ENCODE measurements at places on chromosomes 13 and 19.
A peak's percentile ranks its signal among the peaks of the same experiment; 100 is the strongest.

- no peak for DNase-seq
These were observed 29.8 kb downstream of the ARHGAP35 start for GRCh38 chr19:46890423-46891170.

DNA sequence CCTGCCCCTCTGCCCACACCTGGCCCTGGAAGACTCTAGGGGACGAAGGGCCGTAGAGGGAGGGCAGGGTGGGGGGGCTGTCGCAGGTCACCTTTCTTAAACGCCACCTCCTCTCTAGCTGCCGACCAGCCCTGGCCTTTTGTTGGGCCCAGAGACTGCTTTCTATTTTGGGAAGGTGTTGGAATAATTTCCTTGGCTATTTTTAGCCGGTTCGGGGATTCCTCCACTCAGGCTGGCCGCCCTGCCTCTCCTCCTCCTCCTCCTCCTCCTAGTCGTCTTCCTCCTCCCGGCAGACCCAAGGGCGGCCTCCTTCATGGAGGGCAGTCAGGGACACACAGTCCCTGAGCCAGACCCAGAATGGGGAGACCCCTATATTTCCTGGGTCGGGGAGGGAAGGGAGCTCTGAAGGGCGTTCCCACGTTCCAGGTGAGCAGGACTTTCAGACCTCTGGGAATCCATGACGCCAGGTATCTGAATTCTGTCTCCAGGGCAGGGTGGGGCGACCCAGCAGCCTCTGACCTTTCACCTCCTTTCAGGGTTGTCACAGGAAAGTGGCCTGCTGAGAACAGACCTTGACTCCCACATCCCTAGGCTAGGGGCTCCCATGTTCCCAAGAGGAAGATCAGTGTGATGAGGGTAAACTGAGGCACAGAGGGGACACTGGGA lies 19.9 kb downstream of the GADD45B start:
- no peak for DNase-seq

DNA sequence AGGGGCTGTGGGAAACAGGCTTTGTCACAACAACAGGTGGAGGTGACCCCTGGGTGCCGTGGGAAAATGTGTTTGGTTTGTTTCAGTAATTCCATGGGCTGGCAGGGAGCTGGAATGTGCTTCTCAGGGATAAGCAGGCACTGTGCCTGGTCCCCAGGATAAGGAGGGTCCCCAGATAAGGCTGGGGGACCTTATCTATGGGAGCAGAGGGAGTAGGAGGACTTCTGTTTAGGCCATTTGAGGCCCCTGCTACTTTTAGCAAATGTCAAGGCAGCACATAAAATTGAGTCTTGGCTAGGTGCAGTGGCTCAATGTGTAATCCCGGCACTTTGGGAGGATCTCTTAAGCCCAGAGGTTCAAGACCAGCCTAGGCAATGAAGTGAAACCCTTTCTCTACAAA lies 59.5 kb downstream of the KCNC3 start:
- DNase-seq = no peak

DNA sequence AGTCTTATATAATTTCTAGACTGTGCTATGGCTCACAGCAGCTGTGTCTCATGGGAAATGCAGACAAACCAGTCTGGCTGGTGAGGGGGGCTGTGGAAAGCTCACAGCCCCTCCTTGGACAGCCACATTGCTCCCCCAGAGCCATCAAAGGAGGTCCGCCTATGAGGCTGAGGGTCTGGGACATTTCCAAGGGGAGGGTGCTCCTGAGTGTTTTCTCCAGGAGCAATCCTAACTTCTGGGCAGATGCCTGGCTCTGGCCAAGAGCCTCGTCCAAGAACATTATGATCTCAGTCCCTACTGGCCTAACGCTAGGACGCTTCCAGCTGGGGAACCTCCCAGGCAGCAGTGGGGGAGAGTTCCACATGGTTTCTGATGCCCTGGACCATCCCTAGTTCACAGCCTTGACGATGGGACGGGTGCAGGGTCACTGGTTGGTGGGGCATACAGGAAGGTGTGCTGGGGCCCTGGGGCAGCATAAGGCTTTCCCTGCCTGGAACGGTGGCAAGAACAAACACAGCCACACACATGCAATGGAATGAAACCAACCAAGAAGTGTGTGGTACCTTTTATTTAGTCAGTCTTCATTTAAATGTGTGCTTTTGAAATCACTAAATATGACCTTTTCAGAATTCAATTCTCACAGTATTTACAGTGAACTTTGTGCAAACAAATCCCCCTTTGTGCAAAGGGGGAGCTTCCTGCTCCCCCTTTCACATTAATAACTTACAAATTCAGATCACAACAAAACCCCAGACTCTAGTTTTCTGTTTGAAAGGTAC lies 60.6 kb downstream of the CDADC1 start:
- no peak for DNase-seq

GRCh38 chr19:49058562-49058961 lies 1.0 kb upstream of the CGB7 start:
- DNase-seq = no peak

GRCh38 chr19:43636121-43636683 lies 3.4 kb downstream of the CADM4 start:
- DNase-seq = no peak

DNA sequence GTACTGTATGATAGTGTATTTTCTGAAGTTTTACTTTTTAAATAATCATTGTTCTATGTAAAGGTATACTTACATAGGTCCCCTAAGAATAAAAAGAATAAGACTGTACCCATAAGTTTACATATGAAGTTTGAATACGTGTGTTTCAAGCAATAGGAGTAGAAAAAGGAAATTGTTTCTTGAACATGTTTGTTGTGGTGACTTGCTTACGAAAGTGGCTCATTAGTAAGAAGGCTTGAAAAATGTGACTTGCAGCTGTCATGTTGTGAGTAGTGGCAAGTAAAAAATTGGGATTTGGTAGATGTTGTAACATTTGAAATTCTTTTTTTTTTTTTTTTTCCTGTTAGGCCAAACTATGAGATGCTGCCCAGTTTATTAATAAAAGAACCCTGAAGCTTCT lies 203.3 kb downstream of the LMO7 start:
- DNase-seq = no peak

DNA sequence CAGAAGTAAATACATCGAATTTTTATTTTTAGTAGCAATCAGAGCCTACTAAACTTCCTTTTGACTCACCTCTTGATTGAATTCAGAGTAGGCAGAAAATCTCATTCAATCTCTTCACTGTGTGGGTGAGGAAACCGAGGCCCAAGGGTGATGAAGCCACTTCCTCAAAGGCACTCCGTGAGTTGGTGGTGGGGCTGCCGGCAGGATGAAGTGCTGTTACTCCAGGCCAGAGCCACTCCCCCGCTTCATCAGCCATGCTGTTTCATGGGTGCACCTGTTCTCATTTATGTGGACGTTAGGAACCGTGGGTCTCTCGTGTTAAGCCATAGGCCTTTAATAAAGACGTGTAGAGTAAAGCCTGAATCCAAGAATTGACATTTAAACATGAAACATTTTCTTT lies 13.2 kb downstream of the ING1 start:
- DNase-seq = peak; percentile 32

GRCh38 chr19:1189419-1189818 lies 15.4 kb upstream of the SBNO2 start:
- peak; percentile 38 for DNase-seq

- no peak for DNase-seq
These were observed 123.5 kb downstream of the CRYL1 start for GRCh38 chr13:20401931-20402856.

GRCh38 chr13:41939398-41939797 lies 21.5 kb downstream of the VWA8 start:
- DNase-seq = no peak

DNA sequence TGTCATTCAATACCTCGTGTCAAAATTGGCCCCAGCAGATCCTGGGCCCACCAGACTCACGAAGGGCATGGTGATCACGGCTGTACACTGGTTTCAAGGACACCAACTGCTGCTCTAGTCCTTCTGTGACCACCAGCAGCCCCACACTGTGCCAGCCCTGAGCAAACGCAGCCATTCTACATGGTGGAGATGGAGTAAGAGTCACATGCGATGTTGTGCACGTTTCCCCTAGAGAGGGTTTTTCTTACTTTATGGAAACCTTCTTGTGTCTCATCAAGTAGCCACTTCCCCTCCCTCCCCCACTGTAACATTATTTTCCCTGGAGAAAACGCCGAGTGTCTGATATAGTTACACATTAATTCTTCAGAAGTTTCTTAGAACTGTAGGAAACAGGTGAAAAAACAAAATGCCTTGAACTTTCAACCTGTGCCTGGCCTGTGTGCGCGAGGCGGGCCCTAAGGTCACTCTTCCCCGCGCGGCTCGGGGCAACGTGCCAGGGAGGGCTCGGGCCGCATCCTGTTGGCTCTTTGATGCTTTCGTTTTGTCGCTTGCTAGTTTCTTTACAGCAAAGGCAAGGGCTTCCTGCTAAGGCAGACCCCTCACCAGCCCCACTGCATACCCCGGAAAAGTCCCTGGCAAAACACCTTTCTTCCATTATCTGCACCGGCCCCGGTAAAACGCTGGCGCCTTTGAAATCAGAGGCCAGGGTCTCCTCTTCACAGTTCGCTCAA lies 44.6 kb downstream of the GGACT start:
- DNase-seq = no peak

DNA sequence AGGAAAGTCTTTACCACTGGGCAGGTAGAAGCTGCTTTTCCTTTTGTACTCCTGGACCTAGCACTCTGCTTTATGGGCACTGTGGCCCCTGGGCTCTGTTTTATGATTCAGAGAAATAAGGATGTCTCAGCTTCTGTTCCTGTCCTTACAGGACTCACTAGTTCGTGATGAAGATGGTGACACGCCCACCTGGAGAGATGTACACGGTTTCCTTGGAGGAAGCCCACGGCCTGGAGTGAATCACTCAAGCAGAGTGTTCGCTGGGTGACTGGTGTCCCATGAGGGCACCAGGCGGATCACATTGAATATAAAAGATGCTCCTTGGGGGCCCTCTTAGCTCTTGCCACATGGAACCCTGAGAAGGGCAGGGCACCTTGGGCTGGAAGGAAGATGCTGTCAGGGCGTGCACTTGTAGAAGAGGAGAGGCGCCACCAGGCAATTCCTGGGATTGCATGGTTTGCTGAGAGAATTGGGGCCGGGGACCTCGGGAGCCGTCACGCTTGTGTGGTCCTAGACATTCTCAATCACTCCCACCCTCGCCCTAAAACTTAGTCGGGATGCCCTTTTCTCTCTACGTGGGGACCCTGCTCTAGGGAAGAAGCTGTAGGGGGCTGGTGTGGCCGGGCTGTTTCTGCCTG lies 202.6 kb downstream of the TSHZ3 start:
- no peak for DNase-seq

GRCh38 chr13:91699863-91700262 lies 301.4 kb downstream of the GPC5 start:
- no peak for DNase-seq

GRCh38 chr19:38395381-38396114 lies 7.1 kb downstream of the SPRED3 start:
- peak; percentile 30 for DNase-seq

GRCh38 chr13:26697069-26697955 lies 63.3 kb downstream of the GPR12 start:
- DNase-seq = no peak

GRCh38 chr19:51485960-51486660 lies 7.8 kb downstream of the CEACAM18 start:
- DNase-seq = no peak

DNA sequence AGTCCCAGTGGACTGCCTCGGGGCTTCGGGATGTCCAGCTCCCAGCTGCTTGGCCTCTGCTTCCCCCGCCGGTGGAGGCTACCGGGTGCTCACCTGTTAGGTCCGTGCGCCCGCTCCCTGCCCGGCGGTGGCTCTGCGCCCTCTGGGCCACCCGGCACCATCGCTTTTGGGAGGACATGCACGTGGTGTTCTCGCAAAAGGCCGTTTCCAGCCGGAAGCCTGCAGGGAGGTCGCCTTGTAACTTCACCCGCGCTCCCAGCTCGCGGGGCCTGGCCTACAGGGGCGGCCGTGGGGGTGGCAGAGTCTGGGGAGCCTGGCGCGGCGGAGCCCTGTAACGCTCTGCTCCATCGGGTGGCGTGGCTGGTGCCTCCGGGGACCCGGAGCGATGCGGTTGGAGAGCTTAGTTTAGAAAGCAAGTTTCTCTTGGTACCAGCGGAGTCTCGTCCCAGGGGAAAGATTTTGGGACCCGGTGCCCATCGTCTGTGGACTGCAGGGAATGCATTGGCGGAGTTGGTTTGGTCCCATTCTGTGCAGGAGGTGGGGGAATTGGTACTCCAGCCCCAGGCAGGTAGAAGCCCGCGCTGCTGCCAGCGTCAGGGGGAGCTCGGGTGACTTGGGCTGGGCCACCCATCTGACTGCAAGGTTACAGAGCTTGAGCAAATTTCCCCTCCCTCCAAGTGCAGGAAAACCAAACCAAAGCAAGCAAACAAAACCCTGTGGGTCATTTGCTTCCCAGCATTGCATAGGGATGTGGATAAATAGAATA lies 673 bp downstream of the SPATA13 start:
- DNase-seq = peak; percentile 11

GRCh38 chr19:56091751-56092546 lies 29.1 kb downstream of the ZNF787 start:
- no peak for DNase-seq

GRCh38 chr13:24218977-24219376 lies 58.5 kb downstream of the SPATA13 start:
- no peak for DNase-seq

DNA sequence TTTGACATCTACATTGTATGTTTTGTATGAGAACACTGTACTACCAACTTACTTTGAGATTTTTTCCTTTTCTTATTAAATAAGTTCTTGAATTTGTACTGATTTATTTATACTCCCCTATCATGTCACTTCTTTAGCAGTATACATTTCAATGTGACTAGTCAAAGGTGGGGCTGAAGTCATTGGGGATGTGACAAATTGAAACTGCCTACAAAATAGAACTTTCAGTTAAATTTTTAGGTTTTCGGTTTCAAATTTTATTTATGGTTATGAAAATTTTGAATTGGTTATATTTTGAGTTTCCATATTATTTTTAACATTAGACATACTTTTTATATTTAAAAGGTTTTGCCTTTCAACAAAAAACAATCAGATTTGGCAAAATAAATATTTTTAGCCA lies 221.6 kb downstream of the NBEA start:
- DNase-seq = no peak

DNA sequence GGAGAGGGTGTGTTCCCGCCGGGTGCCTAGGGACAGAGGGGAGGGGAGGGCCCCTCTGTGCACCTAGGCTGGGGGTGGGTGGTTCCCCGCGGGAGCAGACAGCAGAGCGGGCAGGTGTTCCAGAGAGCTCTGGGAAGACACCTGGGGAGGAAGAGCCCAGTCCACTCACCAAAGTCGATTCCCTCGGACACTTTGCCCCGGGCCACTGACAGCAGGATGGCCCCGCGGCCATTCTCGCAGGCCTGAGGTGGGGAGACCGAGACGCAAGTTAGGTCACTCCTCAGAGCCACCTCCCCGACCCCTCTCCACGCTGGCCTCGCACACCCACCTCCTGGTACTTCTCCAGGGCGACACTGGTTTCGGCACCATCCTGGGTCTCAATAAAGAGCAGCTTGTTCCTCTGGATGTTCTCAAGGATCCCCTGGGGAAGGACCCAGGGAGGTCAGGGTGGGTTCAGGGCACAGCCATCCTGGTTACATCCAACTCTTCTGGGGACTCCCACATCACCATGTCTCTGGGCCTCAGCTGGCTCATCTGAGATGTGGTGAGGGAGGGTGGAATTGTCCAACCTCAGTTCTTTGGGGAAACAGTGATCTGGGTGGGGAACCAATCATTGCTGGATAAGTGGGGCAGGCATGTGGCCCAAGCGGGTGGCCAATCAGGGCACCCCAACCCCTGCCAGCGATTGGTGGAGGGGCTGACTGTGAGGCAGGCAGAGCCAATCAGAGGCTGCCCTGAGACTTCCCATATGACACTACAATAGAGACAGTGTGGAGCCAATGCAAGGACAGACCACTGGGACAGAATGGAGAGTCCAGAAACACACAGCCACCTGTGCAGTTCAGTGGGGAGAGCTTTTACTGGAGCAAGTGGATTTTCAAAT lies 12.6 kb downstream of the KLC3 start:
- no peak for DNase-seq
